ENCODE measurements at places on chromosomes 11 and 22. TPM values are rescaled to one million over a fixed set of nuclear protein-coding genes. Genes with fewer than 3 reads are reported as not detected.

Gene FGF4
- total RNA-seq = not detected

DNA sequence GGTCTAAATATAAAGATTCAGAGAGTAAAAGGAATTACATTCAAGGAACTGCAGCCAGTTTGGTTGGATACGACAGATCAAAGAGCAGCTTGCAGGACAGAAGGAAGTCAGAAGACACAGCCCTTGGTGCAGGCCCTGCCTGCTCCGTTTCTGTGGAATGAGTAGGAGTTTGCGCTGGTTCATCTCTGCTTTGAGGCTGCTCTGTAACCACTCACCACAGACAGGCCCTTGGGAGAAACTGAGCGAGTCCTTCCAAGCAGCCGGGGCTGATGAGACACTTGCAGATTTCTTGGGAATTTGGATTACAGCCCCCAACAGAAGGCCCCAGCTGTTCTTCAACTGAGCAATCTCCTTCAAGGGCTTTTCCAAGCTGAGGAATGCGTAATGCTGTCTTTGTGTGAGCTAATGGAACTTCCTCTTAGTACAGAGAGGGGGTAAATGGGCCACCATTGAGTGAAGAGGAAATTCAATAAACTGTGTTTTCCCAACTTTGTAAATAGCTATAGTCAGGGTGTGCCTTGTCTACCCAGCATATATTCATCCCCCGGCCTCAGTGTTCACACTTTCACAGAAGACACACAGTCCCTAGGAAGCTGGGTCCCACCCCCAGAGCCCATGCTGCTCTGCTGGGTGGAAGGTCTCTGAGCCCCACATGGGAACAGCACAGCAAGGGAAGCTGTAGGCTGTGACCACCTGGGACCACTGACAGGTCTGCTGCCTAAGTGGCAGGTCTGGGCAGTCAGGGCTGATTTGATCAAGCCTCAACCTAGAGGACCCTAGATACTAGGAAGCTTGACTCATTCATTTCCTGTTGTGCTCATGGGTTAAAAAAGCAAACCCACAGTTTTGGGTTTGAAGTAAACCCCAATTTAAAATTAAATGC is 16.6 kb downstream of the IL10RA start:
- DNase-seq = no peak

DNA sequence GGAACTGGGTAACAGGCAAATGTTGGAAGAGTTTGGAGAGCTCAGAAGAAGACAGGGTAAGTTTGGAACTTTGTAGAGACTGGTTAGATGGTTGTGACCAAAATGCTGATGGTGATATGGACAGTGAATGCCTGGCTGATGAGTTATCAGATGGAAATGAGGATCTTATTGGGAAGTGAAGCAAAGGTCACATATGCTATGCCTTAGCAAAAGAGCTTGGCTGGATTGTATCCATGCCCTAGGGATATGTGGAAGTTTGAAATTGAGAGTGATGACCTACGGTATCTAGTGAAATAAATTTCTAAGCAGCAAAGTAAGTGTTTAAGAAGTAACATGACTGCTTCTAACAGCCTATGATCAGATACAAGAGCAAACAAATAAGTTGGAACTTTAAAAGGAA is 17.8 kb downstream of the BBOX1 start:
- DNase-seq = no peak

GRCh38 chr22:19779011-19779421 is 18.4 kb downstream of the TBX1 start:
- DNase-seq = no peak

Measured in glomerular endothelial cell (primary cell).